SJSA1 (cell line): ENCODE measurements at places on chromosomes 13 and 19. TPM values are rescaled to one million over a fixed set of nuclear protein-coding genes. Genes with fewer than 3 reads are reported as not detected.

The FFAR3 gene
- not detected in 2 replicates for total RNA-seq

DNA sequence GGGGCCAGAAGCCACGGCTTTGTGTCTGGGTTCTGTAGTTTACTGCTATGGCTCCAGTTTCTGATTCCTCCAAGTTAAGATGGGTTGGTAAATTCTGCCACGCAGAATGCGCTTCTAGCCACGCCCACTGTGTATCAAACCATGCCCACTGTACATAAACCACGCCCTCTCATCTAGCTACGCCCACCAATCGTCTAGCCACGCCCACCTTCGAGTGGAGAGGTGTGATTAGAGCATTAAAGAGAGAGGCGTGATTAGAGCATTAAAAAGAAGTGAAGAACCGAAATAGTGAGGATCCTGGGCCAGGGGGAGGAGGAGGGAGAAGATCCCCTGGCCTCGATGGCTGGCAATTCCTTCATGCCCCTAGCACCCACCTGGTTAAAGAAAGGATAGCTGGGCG, 43.7 kb upstream of the ADGRE5 start:
- DNase-seq: no peak

DNA sequence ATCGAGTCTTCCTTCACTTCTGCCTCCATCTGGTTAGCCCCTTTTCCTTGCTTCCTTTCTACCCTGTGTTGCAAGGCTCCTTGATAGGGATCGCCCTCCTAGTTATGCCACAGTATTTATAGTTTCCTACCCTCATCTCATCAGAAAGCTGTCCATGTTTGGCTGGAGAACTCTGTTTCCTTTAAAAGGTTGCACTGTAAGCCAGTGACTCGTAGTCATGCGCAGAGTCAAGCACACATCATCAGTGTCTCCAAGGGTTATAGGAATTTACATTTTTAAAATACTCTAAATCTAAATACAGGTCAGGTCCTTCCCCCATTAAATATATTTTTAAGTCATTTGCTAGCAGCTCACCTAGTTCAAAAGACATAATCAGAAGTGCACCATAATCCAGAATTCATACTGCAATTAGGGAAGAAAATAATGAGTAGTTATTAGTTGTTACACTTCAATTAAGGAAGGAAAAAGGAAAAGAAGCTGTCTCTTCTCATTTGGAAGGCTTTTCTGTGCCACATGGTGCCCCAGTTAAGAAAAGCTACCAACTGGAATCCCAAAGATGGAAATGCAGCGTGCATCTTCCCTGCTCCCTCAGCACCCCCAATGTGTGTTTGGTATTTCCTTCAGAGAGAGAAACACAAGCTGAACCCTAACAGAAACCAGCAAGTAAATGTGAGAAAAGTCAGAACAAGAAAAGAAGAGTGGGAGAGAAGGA, 81.0 kb downstream of the GPR12 start:
- no peak for DNase-seq

DNA sequence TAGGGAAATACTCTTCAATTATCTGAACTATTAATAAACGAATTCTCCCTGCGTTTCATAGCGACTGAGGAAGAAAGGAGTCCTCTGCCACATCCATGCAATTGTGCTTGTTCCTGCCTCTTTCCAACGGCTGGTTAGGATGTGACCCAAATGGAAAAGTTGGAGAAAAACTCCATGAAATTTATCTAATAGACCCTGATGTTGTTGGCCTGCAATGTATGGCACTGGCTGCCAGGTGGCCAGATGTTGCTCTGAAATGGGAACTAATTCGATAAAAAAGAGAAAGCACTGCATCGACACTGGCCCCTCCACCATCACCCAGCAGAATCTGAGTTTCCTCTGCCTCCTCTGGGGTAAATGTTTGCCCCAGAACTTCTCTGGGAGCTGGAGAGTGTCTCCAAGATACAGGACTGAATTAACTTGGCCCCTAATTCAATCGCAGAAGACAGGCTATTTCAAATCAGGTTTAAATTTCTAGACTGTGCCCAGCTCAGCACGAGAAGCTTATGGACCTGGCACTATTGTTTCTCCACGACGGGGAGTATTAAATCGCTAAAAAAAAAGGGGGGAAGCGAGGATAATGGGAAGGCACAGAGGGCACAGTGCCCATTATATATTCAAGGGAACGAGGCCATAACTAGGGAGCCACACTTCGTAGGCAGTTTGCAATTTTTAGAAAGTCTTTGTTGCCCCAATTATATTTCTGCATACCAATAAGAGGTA, 103.9 kb downstream of the ZIC5 start:
- DNase-seq: no peak

GRCh38 chr13:110300090-110300815, 6.7 kb downstream of the COL4A1 start:
- DNase-seq: peak; percentile 43
